Stimulated activated naive CD8-positive, alpha-beta T cell treated with anti-CD3 and anti-CD28 coated beads, Interleukin-15, amount 100 ng/mL, for 72 hours (primary cell): ENCODE measurements at places on chromosomes 16 and 17.

- DNase-seq = no peak
Measured at GRCh38 chr16:49260956-49261530, 20.6 kb downstream of the CBLN1 start.

- peak; percentile 60 for DNase-seq
Measured at GRCh38 chr16:1309888-1310831, 724 bp downstream of the UBE2I start.

DNA sequence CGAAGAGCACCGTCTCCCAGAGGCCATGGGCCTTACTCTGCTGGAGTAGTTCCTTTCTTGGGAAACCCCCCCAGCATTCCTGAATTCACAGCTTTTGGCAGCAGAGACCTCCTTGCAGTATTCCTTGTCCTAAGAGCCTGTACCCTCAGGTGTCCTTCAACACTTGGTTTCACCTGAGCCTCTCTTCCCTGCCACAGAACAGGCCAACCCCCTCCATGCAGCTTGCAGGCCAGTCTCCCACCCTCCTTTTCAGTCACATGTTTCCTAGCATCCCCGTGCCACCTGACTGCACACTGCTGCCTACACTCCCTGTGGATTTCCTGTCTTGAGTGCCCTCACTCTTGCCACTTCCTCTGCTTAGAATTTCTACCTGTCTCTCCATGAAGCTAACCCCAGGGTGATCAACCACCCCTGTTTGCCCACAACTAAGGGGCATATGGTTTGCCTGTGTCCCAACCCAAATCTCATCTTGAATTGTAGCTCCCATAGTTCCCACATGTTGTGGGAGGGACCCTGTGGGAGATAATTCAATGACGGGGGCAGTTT lies 65.5 kb downstream of the DYNLRB2 start:
- DNase-seq = no peak

- no peak for DNase-seq
Measured at GRCh38 chr17:78680436-78680835, 101.6 kb downstream of the CYTH1 start.

DNA sequence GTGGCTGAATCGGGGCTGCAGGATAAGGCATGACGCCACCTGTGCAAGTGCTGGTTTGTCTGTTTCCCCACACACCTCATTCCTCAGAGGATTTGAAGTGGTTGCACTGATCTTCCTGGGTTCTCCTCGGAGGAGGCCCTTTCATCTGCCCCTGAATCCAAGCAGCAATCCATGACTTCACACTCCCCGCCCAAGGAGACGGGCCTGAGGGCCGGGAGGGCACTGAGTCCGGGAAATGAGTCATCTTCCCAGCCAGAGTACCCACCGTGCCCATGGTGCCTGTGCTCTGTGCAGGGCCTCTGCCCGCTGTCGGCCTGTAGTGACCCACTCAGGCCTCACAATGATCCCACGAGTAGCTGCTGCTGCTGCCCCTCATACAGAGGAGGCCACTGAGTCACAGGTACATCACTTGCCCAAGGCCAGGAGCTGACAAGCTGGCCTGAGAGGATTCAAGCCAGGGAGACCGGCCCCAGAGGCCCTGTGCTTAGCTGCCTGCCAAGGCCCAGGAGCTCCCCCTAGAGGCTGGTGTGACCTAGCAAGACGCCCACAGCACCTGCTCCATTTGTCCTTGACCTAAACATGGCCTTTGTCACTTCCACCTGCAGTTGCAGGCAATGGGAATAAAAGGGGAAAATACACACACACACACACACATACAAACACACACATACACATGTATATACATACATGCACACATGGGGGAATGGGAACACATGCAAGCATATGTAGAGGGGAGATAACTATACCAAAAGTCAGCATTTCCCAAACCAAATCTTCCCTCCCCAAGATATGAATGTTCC lies 240.0 kb downstream of the C16orf95 start:
- DNase-seq = peak; percentile 46

DNA sequence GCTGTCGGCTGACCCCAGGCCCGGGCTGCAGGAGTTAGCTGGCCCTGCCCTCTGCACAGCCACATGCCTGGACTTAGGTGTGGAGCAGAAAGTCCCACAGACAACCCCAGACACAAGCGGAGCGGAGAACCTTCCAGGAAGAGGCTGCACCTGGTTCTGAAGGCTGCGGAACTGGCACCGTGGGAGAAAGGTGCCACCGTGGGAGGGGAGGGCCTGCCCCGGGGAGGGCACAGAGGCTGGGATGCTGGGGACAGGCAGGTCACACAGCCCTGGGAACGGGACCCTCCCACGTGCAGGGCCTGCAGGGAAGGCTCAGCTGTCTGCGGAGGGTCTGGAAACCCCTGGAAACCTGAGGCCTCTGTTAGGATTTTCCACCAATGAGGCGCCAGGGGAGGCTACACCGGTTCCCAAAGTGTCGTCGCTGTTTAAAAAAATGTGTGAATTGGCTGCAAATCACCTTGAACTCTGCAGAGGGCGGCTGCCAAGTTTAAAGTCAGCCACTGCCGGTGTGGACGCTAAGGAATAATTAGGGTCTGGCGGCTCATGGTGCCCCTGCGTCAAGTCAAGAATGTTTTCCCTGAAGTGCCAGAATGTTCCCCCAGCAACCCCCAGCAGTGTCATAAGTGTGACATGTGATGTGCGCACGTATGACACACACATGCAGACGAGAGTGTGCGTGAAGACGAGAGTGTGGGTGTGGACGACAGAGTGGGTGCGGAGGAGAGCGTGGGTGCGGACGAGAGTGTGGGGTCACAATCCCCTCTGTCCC lies 50.9 kb upstream of the PABPN1L start:
- no peak for DNase-seq

GRCh38 chr17:8019665-8020650 lies 17.5 kb downstream of the GUCY2D start:
- DNase-seq = no peak
